ENCODE measurements at places on chromosomes 6 and 20.
A peak's percentile ranks its signal among the peaks of the same experiment; 100 is the strongest.

DNA sequence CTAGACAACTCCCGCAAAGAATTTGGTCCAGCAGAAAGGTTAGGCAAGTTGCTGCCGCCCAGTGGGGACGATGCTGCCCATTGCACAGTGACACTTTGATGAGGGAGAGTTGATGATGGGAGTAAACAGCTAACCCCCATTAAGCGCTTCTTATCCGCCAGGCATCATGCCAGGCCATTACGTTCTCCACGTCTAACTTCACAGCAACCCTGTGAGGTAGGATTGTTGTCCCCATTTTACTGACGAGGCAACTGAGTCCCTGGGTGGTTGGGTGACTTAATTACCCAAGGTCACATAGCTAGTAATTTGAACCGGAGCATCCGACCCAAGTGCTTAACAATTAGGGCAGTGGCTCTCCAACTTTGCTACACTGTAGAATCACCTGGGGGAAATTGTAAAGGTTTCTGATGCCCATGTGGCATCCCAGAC is 738 bp downstream of the RALGAPB start:
- no peak for DNase-seq

DNA sequence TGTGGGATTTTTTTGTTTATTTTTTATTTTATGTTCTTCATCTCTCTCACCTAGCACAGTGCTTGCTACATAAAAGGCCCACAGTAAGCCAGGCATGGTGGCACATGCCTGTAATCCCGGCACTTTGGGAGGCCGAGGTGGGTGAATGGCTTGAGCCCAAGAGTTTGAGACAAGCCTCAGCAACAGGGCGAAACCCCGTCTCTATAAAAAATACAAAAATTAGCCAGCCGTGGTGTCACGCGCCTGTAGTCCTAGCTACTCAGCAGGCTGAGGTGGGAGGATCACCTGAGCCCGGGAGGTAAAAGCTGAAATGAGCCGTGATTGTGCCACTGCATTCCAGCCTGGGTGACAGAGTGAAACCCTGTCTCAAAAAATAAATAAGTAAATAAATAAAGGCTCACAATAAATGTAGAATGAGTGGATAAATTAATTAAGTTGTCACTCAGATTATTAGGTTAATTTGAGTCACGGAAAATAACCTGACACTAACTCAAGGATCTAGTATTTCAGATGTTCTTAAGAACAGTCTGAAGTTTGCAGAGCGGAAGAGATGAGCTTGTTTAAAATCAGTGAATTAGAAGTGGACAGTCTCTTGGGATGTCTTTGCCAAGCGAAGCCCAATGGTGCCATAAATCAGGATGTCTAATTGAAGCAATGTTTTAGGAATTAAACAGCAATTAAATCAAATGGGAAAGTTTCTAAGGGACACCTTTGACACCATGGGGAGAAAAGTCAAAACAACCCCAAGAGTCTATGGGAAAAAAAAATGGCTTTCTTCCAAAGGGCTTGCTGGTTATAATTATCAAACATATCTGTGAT is 214.4 kb downstream of the ZNF217 start:
- no peak for DNase-seq

GRCh38 chr6:145086197-145086596 is 649.1 kb downstream of the EPM2A start:
- DNase-seq = peak; percentile 9

- DNase-seq = no peak
These were observed 226.9 kb downstream of the TBC1D7 start for GRCh38 chr6:13101409-13101808.

DNA sequence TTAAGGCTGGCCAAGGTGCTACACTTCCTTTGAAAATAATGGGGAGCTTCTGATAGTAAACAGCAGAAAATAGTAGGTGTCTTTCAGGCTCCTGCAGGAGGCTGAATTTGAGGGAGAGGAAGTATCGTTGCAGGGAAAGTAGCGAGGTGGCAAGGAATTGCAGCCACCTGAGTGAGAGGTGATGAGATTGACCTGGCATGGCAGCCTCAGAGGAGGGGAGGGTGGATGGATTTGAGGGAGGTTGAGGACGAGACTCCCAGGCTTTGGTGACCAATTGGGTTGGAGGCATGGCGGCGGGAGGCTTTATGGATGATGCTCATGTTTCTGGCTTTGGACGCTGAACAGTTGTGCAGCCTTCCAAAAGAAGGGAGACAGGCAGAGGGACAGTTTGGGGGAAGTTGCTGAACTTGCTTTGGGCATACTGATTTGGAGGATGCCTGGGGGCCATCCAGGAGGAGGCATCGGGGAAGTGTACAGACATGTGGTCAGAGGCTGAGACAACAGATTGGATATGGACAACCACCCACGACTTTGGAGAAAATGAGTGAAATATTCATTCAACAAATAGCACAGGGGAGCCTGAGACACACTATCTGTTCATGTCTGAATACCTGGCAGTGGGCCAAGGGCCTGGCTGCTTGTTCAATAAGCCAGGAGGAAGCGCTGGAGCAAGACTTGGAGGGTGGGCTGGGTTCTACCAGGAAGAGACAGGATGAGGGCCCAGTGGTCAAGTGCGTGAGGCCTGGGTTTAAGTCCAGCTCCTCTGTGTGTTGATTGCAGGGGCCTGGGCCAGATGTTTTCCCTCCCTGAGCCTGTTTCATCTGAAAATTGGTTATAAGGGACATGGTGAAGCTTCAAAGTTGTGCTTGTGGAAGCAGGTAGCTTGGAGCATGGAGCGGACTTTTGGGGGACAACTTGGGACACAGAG is 113.2 kb downstream of the CEBPB start:
- DNase-seq = peak; percentile 53

DNA sequence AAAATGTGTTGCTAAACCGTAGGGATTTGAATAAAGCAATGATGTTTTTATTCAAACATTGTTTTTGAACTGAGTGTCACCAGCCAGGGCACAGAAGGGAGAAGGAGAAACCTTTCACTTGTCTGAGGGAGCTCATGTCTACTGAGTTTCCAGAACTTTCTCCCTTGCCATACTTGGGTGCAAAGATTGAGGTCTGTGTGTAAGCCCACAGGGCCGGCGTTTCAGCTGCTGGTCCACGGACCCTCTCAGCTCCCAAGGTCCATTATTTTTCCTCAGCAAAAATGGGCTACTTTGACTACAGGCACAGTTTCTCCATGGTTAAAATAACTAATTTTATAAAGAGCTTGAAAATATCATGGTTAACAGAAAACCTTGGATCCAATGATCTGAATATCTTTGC is 32.6 kb downstream of the PSMG4 start:
- no peak for DNase-seq

GRCh38 chr6:109892451-109893435 is 85.4 kb upstream of the GPR6 start:
- DNase-seq = peak; percentile 8

DNA sequence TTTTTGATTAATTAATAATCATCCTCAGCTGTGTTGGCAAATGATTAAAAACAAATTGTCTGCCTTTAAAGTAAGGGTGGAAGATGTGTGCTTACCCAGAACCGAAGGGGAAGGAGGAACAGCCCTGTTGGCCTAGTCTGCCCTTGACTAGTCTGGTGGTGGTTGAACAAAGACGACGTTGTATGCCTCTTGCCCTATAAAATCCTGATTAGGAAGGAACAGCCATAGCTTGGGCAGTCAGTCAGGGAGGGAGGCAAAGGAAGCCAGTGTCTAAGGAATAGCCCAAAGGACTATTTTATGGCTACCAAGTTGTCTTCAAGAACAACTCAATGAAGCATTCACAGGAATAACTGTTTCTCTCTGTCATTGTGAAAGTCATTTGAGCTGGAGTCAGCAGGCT is 70.7 kb downstream of the PRDM1 start:
- DNase-seq = peak; percentile 85

DNA sequence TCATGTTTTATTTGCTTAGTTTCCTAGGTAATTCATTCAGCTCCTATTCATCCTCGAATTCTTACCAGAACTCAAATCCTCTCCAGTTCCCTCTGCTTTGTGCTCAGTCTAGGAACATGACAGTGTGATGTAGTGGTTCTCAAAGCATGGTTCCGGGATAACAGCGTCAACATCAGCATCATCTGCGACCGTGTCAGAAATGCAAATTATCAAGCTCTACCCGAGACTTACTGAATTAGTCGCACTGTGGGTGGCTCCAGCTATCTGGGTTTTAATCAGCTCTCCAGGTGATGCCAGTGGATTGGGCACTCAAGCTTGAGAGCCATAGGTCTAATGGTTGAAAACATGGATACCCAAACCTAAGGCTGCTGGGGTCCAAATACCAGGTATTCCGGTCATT is 7.7 kb upstream of the STK35 start:
- DNase-seq = no peak

- DNase-seq = no peak
These were observed 33.7 kb downstream of the SPTLC3 start for GRCh38 chr20:13042458-13042794.

- no peak for DNase-seq
These were observed 7.8 kb upstream of the PLTP start for GRCh38 chr20:45919542-45920399.

GRCh38 chr6:1767481-1768246 is 157.9 kb downstream of the FOXC1 start:
- DNase-seq = no peak

DNA sequence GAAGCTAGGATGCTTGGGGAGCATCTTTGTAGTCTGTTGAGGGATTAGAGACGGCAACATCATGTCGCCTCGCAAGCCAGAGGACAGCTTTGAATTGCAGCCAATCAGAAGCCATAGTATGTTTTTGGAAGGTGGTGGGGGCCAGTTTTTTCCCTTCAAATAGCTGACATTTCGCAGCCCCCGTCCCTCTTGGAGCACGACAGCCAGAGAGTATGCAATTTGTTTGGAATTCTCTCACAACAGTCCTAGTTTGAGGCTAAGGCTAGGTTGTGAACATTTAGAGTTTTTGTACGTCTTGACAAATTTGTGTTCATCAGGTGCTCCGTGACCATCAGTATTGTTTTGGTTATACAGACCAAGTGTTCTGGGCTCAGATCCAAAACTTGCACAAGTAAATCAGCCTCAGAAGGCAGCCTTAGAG is 83.3 kb downstream of the PLCB1 start:
- DNase-seq = no peak

GRCh38 chr20:53809217-53809616 is 215.6 kb upstream of the ZNF217 start:
- no peak for DNase-seq

- no peak for DNase-seq
These were observed 1.5 kb upstream of the TUBB2B start for GRCh38 chr6:3228771-3229565.
